Left hindlimb (tissue), 1 donor: ENCODE measurements at places on chromosomes 2 and 18.

DNA sequence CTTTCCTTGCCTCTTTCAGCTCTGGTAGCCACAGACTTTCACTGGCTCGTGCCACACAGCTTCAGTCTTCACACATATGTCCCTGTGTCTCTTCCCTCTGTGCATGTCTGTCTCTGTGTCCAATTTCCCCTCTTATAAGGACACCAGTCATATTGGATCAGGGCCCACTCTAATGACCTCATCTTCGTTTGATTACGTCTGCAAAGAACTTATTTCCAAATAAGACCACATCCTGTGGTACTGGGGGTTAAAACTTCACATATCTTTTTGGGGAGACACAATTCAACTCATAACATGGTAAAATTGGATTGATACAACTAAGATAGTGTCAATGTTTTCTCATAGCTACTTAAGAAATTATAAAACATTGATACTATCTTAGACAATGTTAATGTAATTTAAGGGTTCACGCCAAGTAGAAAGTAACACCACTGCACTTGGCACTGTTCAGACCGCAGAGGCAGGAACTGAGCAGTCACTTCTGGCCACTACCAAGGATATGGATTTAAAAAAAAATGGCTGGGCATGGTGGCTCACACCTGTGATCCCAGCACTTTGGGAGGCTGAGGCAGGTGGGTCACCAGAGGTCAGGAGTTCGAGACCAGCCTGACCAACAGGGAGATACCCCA lies 119.6 kb upstream of the EPAS1 start:
- no peak for DNase-seq

- no peak for DNase-seq
Measured at GRCh38 chr2:15163326-15163725, 397.8 kb downstream of the NBAS start.

DNA sequence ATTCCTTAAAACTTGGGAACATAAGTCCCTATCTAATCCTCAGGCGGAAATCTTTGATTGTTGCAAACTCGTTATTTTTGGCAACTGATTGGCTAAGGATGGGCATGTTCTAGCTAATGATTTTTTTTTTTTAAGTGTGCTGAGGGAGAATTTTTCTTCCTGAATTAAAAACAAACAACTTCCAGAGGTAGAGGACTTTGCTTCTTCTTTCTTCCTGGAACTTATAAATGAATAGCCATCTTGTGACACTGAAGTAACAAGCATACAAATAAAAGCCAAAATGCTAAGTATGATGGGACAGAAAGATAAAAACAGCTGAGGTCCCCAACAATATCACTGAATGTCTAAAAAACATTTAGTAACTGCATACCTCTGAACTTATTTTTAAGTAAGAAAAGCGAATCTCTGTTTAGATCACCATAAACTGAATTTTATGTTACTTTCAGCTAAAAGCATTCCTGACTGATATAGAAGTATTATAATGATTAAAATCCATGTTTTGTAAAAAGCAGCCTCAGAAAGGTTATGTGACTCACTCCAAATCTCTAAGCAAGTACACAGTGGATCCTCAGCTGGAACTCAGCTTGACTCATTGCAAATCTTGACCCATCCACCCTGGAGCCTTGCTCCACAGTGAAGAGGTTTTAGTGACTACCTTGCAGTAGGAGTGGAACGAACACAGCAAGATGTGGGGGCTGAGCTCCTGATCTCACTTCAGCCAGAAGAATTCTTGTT lies 344.4 kb downstream of the CLIP4 start:
- no peak for DNase-seq

DNA sequence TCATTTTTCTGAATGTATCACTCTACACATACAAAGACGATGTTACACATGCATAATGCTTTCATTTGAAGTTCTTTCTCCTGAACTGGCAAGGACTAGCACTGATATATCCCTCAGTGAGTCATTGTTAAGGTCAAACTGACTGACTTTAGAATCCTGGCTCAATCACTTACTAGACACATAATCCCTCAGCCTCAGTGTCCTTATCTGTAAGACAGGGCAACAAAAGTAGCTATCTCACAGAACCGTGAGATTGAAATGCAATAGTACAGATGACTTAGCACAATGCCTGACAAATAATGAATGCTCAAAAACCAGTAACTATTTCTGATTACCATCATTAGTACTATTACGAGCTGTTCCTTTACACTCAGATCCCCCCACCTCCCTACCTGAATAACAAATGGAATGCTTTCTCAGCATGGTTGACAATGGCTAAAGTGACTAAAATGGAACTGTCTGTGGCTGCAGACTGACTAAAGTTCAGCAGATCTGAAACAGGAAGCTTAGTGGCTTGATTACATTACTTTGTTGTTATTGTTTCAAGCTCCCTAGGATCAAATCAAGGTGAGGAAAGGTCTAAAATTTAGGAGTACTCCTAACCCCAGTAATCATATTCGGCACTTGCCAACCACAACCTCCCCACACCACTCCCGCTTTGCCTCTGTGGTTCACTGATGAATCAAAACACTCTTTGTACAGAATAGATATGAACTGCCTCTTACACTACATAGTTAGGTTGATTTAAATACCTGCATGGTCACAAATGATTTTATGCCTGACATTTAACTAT lies 35.8 kb upstream of the CACNB4 start:
- DNase-seq, result no peak

DNA sequence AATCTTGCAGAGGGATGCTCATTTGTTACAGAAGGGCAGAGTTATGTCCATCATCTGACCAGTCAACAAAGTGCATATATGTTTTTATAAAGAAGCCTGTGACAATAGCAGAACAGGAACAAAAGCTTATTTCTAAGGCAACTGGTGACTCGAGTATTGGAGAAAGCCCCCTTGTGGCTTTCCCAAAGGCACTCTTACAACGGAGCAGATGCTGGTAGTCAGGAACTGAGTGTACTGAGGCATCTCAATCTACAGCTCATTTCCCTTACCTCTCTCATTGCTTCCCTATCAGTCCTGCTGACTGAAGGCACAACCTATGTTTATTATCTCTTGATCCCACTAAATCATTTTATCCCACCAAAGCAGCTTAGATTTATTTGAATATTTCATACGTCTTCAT lies 557.1 kb upstream of the CHAC2 start:
- no peak for DNase-seq

DNA sequence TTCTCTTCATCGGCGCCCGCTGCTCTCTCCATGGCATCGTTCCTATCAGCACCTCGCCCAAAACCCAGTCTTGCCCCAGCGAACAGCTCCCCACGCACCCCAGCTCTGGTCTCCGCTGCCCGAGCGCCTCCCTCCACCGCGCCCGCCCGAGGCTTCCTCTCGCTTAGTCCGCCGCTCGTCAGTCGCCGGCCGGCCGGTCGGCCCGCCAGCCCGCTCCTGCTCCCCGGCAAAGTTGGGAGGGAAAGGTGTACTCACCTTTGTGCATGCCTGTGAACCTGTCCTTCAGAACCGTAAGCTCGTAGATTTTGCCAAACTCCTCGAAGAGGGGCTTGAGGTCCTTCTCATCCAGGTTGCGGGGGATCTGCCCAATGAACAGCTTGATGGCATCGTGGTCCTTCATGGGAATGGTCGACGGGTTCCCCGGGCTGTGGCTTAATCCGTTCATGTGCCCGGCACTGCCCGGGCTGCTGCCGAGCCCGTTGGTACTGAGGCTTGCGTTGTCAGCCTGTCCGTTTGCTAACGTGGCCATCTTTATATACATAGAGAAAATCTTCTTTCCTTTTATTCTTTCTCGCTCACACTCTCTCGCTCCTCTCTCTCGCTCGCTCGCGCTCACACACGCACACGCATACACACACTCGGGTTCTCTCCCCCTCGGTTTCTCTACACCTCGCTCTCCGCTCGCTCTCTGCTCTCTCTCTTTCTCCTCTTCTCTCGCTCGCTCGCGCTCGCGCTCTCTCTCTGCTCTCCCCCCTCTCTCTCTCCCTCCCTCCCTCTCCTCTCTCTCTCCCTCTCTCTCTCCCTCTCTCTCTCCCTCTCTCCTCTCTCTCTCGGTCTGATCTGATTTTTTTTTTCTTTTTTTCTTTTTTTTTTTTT lies at the start of gene CELF4:
Gene CELF4 (minus strand): TSS at position 698 of the 876 bp plus-strand sequence.
- no peak for DNase-seq

GRCh38 chr2:160408959-160409291 lies 84.7 kb downstream of the RBMS1 start:
- DNase-seq, result no peak

- no peak for DNase-seq
Measured at GRCh38 chr18:53838746-53839145, 385.7 kb downstream of the MBD2 start.

- DNase-seq, result no peak
Measured at GRCh38 chr2:95053543-95053942, 28.0 kb downstream of the MAL start.

DNA sequence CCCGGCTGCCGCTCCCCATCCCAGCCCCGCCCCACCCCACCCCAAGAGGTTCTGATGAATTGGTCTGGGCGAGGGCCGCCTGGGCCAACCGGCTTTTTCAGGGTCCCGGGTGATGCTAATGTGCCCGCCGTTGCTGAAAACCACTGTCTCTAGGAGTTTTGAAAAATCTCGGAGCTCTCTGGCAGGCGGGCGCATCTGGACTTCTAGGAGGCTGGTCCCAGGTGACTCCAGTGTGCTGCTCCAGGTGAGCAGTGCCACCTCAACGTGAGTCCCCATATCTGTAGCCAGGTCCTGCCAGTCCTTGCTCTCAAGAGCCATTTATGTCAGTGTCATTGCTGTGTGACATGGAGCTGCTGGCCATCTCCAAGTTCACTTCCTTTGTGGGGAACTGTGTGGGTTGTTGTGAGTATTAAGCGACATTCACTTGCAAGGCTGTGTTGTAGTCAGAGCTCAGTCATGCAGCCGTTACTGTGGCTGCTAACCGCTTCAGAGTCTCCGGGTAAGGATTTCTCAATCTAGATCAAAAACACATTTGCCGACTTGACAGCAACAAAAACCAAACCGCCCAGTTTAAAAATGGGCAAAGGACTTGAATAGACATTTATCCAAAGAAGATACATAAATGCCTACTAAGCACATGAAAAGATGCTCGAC lies at the start of gene RFX8:
Gene RFX8 (minus strand): TSS at position 382 of the 654 bp plus-strand sequence. CDS start 8,264 bp downstream, outside the sequence.
- DNase-seq, result peak; percentile 44

DNA sequence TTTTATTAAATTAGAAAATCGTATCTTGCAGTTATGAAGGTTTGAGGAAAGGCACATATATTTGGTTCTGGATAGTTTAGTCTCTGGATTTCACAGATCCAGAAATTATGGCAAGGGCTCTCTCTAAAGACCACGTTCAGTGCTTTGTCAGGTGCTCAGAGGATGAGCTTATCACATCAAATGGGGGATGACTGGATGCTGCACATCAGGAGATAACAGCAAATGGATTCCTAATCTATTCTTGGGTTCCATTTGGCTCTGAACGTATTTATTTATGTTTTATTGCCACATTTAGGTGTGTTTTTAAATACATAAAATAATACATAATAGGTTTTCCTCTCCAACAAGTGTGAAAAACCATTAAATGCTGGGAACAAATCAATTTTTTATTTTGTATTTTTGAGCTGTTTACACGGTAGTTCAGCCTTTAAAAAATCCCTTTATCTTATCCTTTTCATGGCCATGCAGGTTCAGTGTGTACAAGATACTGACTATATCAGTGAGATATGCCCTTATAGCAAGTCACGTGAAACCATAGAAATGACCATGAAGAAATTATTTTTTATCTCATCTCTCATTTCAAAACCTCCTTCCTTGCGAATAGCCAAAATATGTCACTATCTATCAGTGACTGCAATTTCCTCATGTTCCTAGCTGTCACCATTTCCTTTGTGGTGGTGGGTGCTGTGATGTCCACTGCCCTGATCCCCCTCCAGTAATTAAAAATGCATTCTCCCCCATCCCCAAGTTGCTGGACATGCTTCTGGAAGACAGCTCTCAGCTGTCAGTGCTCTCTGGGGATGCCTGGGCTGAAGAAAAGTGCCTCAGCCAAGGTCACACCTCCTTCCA lies 25.9 kb upstream of the CXCR4 start:
- no peak for DNase-seq

DNA sequence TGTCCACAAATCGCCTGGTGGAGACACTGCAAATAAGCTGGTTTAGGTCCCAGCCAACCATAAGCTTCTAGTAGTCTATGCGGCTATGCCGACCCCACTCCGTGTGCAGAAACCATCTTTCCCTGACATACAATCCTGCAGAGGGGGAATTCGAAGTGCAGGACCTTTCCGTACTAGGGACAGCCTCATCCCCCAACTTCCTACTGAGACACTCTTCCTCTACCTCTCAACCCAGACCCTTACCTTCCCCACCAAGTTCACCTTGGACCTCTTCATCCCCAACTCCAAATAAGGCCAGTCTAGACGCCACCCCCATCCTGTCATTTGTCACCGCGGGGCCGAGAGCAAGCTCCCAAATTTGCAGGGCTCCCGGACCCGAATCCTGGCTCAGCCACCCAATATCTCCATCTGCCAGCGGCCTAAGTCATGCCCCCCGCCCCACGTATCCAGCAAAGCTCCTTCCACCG lies 496 bp downstream of the SUCLG1 start:
- no peak for DNase-seq

DNA sequence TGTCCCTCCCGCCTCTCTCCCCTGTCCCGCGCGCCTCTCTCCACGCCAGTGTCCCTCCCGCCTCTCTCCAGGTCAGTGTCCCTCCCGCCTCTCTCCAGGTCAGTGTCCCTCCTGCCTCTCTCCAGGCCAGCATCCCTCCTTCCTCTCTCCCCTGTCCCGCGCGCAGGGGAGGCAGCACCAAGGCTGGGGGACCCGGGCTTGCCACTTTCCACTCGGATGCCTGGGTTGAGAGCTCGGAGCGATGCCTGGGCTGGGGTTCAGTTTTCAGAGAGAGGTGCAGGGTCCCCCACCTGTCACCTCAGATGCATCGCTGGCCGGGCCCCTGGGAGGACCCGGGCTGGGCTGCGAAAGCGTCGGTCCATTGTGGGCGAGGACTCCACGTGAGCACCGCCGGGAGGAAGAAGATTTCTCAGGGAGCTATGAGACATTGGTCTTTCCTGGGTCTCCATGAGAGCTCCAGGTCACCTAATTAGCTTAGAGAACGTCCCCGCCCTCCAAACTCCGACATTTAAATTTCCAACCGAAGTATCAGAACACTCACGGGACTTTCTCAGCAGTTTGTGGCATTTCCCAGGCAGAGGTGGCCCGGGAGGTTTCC lies 2.1 kb downstream of the FBLN7 start:
- DNase-seq, result no peak

GRCh38 chr18:47901624-47902362 lies 28.7 kb downstream of the SMAD2 start:
- no peak for DNase-seq

- DNase-seq, result peak; percentile 56
Measured at GRCh38 chr2:110991911-110992310, 128.8 kb upstream of the BCL2L11 start.

DNA sequence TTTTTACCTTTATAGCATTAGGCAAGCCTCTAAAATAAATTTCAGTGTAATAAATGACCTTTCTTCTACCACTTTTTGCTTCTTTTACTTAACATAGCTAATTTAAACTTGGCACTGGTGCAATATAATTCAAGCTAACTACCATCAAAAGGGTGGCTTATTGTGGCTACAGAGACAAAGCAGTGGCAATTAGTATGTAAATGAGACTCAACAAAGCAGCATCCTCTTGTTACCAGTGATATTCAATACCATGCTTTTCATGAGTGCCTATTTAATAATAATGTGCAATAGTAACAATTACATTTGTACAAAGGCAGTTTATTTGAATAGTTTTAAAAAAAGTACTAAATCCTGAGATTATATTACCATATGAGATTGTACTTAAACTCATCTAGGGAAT lies 93.4 kb downstream of the SOS1 start:
- DNase-seq, result no peak

- DNase-seq, result no peak
Measured at GRCh38 chr2:211928201-211928600, 610.4 kb downstream of the ERBB4 start.
